PC-3 (cell line): ENCODE measurements at places on chromosomes 7 and 10. TPM values are rescaled to one million over a fixed set of nuclear protein-coding genes. Genes with fewer than 3 reads are reported as not detected.

NRAP gene
- total RNA-seq = not detected in 2 replicates

OR13A1 gene
- total RNA-seq = 0.04 TPM in 1 of 2 replicates, not detected in the other

C7orf33 gene
- not detected in 2 replicates for total RNA-seq

CDH23 gene
- not detected in 2 replicates for total RNA-seq

ZNF485 gene
- 1.2 and 1.3 TPM in 2 replicates for total RNA-seq
